ENCODE measurements at places on chromosomes 11 and 22.

- DNase-seq: no peak
Measured at GRCh38 chr22:35491908-35492380, 48.7 kb upstream of the RASD2 start.

- no peak for DNase-seq
Measured at GRCh38 chr11:108405706-108406105, 61.6 kb downstream of the C11orf65 start.

GRCh38 chr11:35791088-35791958 is 128.7 kb downstream of the TRIM44 start:
- DNase-seq: no peak

DNA sequence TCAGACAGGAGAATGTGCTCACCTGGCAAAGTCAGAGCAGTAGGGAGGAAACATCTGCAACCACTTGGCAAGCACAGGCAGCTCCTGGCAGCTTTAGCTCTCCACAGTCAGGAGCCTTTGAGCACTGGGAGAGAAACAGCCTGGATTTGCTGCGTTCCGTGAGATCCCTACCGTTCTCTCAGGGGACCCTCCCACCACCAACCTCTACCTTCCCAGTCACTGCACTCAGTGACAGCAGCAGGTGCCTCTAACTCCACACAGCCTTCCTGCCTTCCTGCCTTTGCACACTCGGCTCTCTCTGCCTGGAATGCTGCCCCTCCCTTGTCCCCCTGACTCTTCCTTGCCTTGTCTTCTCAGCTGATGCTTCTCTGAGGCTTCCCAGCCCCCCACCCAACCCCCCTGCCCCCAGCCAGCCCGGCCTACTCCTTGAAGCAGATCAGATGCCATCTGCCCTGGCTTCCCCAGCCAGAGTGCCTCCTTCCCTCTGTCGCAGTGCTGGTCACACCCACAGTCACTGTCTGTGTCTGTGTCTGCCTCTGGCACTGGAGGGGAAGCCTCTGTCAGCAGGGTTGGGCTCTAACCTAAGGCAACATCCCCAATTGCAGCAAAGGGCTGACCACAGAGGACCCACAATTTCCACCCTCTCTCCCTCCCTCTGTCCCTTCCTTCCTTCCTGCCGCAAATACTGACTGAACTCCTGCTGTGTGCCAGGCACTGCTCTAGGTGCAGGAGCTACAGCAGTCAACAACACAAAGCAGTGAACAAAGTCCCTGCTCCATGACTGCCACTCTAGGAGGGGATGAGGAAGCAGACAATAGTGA is 14.9 kb upstream of the TSKU start:
- DNase-seq: peak; percentile 54

- DNase-seq: no peak
Measured at GRCh38 chr11:93761910-93762309, 20.4 kb downstream of the C11orf54 start.

DNA sequence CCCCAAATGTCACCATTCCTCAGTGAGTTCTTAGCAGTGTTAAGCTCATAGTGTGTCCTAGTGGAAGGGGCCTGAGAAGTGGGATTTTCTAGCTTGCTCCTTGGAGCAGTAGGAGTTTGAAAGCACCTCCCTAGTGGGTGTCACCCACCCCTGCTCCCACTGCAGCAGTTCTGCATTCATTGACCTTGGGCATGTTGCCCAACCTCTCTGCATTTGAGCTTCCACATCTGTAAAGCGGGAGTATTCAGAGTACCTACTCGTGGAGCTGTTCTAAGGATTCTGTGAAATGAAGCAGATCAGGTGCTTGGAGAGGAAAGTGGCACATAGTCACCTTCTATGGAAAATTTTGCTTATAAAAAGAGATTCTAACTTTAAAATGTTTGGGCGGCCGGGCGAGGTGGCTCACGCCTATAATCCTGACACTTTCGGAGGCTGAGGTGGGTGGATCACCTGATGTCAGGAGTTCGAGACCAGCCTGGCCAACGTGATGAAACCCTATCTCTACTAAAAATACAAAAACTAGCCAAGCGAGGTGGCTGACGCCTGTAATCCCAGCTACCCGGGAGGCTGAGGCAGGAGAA is 16.9 kb downstream of the LMO2 start:
- no peak for DNase-seq

GRCh38 chr11:121571506-121571905 is 118.7 kb upstream of the SORL1-AS1 start:
- DNase-seq: no peak

- DNase-seq: no peak
Measured at GRCh38 chr22:40855979-40856512, 393 bp downstream of the ST13 start.

DNA sequence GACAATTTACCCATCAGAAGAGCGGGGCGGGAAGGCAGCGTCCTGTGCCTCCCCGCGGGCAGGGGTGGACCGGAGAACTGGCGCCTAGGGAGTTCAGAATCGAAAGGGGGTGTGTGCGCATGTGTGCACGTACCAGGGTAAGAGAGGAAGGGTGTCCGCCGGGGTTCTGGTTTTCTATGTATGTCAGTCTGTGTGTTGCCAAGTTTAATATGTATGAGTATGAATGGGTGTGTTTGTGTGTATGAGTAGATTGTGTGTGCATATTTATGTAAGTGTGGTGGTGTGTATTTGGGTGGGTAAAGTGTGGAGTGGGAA is 2.0 kb downstream of the KCNC1 start:
- no peak for DNase-seq

GRCh38 chr11:113695207-113695606 is 10.9 kb downstream of the TMPRSS5 start:
- DNase-seq: no peak

DNA sequence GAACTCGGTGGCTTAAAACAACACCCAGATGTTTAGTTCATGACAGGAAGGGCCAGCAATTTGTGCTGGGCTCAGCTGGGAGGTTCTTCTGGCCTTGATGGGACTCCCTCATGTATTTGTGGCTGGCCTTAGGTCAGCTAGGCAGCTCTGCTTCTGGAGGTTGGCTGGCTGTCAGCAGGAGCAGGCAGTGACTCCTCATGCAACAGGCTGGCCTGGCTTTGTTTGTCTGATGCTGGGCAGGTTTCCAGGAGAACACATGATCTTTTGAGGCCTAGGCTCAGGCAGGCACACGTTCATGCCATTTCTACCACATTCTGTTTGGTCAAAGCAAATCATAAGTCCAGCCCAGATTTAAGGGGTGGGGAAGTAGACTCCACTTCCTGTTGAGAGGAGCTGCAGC is 571.2 kb downstream of the TBC1D22A start:
- DNase-seq: no peak

DNA sequence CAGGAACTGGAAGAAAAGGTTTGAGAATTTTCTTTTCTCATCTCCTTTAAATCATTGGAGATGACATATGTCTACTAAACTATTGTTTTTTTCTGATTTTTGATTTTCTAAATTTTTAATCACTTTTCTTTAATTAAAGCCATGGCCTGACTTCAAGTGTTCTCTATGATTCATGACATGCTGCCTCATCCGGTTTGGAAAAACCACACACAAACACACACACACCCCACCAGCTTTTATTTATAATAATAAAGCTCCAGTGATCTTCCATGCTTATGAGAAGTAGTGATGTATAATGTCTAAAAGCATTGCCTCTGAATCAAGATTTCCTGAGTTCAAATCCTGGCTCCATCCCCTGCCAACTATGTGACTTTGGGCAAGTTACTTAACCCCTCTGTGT is 179.2 kb downstream of the SPON1 start:
- DNase-seq: no peak

GRCh38 chr11:70720281-70720680 is 322.0 kb downstream of the CTTN start:
- no peak for DNase-seq

GRCh38 chr22:45757068-45757467 is 85.4 kb downstream of the ATXN10 start:
- DNase-seq: no peak

- no peak for DNase-seq
Measured at GRCh38 chr11:130431801-130432200, 3.4 kb upstream of the ADAMTS8 start.

GRCh38 chr11:2741006-2741376 is 41.2 kb upstream of the KCNQ1OT1 start:
- DNase-seq: no peak

GRCh38 chr22:20948989-20949388 is 18.1 kb upstream of the AIFM3 start:
- no peak for DNase-seq

- DNase-seq: no peak
Measured at GRCh38 chr22:26226538-26227297, 57.5 kb downstream of the SEZ6L start.

GRCh38 chr22:26830837-26831236 is 173.4 kb downstream of the MIAT start:
- DNase-seq: no peak

- DNase-seq: no peak
Measured at GRCh38 chr11:83195143-83195466, 1.6 kb downstream of the ANKRD42 start.

DNA sequence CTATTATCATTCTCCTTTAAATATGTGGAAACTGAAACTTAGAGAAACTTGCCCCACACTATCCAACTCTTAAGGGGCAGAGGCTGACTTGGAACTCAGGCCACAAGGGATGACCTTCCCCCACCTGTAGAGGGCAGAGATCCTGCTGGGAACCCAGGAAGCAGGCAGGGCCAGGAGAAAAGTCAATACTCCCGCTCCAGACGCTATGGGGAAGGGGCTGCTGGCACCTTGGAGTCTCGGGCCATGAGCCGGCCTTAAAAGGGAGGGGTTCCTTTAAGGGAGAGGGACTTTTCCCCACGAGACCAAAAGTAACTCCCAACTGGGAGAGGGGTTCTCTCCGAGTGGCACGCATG is 620 bp upstream of the ANO5 start:
- DNase-seq: no peak

DNA sequence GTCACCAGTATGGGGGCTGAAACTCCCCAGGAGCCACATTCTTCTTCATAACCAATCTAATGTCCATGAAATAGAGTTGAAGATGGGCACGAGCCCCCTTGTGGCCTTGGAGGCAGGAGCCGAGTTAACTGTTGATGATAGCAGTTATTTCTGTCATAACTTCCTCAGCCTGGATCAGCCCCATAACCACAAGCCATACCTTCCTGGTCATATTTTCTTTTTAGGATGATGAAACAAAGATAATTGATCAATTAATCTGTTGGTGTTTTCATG is 65.0 kb upstream of the TTC12 start:
- no peak for DNase-seq

DNA sequence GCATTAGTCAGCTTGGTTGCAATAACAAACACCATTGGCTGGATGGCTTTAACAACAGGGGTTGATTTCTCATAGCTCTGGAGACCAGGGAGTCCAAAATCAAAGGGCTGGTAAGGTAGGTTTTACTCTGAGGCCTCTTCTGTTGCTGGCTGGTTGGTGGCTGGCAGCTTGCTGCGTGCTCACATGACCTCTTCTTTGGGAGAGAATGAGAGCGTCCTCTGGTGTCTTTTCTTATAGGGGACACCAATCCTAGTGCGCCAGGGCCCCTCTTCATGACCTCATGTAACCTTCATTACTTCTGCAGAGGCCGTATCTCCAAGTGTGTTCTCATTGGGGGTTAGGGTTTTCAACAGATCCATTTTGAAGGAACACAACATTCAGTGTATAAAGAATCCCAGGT is 1308.3 kb downstream of the TBC1D22A start:
- no peak for DNase-seq

GRCh38 chr11:40187295-40187694 is 1272.2 kb downstream of the LRRC4C start:
- DNase-seq: no peak

DNA sequence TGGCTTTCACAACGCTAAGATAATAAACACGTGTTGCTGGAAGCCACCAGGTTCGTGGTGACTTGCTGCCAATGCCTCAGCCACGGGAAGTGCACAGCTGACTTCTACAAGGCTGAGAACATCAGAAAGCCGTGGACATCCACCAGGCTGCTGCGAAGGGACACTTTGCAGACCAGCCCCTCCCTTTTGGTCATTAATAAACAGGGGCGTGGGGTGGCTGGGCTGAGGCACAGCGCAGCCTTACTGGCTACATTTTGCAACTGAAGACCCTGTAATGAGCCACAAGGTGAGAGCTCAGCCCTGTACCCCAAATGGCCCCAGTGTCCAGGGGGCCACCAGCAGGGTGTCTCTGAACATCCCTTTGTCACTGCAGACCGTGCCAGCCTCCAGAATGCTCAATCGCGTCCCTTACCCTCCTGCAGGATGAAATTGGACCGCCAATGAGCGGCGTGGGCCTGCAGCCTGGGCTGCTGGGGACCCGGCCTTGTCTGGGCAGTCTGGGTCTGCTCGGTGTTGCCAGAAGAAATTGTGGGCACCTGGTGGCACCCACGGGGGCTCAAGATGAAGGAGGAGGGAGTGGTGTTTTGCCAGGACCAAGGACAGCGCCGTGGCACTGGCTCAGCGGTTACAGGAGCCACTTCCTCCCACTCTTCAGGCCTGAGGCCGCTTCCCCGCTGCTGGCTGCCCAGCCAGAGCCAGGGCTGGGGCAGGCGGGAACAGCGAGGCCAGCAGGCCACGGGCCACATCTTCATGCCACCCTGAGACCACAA is 181.9 kb downstream of the CTTN start:
- DNase-seq: no peak

GRCh38 chr11:113547739-113548138 is 72.5 kb upstream of the DRD2 start:
- DNase-seq: no peak

DNA sequence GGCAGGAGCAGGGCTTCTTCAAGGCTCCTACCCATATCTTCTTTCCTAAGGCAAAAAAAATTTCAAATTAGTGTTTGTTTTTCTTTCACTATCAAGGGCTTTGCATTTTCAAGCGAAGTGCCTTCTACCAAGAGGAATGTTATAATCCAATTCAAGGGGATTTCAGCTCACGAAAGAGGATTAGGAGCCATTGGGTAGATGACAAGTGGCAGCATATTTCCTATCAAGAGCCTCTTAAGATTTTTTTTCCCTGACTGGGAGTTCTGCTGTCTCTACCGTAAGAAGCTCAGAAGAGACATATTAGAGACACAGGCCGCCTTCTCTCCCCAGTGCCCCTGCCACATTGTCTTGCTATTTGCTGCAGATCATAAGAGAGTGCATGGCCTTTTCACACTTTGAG is 55.9 kb upstream of the BMAL1 start:
- DNase-seq: no peak

DNA sequence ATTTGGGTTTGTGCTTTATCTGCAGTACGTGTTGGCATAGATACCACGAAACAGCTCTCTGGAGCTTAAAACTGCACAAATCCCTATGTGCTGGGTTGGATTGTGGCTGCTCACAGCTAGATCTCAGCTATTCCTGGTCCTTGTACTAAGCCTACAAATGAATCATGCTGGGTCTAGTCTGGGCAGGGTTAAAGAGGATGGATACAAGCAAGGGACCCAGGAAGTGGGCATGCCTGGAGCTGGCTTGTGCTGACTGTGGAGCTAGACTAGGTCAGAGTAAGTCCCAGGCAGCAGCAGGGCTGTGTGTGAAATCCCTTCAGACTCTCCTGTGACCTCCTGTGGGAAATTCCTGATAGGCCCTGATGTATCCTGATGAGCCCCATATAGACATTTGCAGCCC is 3.9 kb upstream of the E2F8 start:
- no peak for DNase-seq

- DNase-seq: no peak
Measured at GRCh38 chr22:23109441-23109978, 32.3 kb downstream of the RSPH14 start.
